Frontal cortex (tissue), 4 donors: ENCODE measurements at places on chromosomes 7 and 10. TPM values are rescaled to one million over a fixed set of nuclear protein-coding genes. Genes with fewer than 3 reads are reported as not detected.

The EBF3 gene
- 0.82 TPM for total RNA-seq

The ANKRD1 gene
- total RNA-seq: not detected

DNA sequence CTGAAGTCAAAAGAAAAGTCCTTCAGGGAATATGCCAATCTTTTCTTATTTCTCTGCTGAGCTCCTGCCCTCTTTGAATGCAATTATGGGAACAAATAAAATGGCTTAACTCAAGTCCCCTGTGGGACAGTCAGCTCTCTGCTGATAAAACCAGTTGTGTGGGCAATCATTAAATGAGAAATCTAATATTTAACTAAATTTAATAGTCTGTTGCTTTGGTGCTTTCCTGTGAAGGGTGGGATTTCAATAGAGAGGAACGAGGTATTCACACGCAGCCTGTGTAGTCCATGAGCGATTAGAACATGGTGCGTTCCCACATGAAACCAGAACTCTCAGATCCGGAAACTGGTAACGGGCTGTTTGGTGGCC is 138.4 kb downstream of the PAXIP1 start:
- no peak for DNase-seq

- DNase-seq: peak; percentile 41
Observed at GRCh38 chr7:28921822-28922221, 36.3 kb downstream of the TRIL start.

DNA sequence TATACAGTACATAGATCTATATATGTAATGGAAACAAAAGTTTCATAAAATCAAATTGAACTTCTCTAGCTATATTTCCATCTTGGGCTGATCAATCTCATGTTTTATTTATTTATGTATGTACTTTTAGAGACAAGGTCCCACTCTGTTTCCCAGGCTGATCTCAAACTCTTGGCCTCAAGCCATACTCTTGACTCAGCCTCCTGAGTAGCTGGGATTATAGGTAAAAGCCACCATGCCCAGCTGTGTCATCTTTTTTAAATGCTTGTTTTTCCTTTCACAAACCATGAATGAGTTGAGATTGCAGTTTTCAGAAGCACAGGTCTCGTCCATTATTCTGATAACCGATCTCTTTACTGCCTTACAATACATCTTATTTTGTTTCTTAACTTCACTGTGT is 400.9 kb downstream of the KCNMA1 start:
- DNase-seq: no peak
